ENCODE measurements at places on chromosomes 1 and 21.

DNA sequence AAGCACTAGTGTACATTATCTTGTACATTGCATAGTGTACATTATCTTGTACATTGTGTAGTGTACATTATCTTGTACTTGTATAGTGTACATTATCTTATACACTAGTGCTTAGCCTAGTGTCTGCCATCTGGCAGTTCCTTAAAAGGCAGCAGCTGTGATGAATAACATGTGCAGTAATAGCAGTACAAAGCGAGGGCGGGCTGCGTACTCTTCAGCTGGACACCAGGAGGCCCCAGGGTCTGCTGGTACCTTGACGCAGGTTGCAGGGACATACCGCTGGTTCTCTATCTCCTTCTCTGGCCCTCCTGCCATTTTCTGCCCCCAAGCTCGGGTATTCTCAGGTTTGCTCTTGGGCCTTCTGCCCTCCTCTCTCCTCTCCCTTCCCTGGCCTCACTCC lies 149.6 kb downstream of the SEC16B start:
- no peak for DNase-seq

DNA sequence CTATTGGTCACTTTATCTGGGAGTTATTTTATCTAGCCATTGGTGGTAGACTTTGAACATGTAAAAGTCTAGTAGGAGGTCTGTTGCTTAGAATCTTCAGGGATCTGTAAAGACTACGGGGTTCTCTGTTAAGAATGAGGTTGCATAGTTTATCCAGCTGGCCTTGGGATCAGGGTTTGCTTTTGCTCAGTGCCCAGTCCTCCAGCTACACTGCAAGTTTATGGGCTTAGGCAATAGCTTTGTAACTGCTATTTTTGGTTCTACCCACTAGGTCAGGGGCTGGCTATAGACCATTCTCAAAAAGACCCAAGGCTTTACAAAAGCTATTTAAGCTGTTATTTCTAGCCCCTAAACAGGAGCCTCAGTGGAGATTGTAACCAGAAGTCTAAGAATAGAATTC lies 9.8 kb downstream of the SH3GLB1 start:
- DNase-seq = no peak

DNA sequence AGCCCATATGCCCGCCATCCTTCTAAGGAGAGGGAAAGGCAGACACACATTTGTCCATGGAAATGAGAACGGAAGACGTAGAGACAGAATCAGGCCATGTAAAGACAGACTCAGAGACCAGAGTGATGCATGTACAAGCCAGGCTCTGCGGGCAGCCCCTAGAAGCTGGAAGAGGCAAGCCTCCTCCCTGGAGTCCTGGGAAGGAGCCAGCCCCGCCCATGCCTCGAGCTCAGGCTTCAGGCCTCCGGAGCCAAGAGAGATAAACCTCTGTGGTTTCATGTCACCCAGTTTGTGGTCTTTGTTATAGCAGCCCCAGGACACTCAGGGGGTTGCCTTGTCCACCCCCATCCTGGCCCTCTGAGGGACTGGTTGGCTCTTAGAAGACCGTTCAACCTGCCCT lies 11.6 kb downstream of the PDE9A start:
- no peak for DNase-seq

GRCh38 chr1:145908653-145909052 lies 1.2 kb downstream of the ITGA10 start:
- no peak for DNase-seq
